ENCODE measurements at places on chromosomes 3 and 15.

DNA sequence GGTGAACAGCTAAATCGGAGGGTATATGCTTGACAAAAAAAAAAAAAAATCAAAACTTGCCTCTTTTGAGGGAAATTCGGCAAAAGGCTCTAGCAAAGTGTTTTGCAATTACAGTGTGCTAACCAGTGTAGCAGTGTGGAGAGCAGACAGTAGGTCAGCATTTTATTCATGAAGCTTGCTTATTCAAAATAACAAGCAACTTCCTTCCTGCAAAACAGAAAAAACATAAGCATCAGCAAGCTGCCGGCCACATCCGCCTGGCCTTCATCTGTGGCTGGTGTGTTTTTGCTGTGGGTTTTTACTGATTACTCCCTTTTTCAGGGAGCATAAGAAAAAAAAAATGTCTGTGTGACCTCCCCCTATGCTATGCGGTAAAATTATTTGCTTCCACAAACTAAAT is 434.1 kb downstream of the OCA2 start:
- peak; percentile 37 for DNase-seq

GRCh38 chr3:14507757-14508504 is 32.2 kb downstream of the GRIP2 start:
- peak; percentile 17 for DNase-seq

DNA sequence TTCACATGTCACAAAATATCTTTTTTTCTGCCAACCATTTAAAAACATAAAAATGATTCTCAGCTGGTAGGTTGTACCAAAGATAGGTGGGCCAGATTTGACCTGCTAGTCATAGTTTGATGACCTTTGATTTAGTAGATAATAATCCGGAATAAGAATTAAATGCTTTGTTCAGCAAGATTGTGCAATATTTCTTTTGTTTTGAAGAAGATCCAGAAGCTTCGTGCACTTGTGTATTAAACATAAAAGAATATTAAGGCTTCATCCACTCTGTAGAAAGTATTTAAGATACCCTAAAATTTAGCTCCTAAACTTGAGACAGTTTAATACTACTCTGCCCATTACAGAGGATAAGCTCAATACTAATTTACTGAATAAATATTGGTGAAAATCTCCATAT is 258.4 kb downstream of the ADAMTSL3 start:
- no peak for DNase-seq

DNA sequence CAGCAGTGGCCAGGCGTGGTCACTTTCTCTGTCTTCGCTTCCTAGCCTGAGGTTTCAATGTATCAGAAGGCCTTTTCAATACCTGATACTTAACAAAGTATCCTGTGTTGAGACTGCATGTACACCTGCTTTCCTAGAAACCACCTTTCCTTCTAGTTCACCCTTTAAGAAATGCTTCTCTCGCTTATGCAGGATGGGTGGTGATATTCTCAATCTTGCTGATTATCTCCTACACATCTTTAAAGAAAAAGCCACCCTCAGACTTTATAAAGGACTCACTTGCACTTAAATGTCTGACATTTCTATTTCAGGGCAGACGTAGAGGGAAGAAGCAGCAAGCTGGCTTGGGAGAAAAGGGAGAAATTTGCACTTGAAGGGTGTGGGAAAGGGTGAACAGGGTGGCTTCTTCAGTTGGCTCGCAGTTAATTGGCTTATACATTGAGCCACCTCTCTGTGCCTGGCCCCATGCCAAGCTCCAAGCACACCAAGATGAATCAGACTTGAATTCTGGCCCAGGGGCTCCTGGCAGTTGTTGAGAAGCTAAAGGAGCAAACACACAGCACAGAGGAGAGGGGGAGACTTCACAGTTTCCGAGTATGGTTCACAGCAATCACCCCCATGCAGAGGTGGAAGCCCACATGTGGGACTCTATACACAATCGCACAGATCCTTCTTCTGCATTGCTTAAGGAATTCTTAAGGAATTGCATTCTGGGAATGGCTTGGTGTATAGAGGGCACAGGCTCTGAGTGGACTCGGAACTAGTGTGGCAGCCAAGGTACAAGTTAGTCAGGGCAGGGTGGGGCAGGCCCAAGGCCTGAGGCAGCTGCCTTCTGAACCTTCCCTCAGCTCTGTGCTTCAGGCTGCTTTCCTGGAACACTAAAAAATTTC is 1.3 kb downstream of the ARL6IP5 start:
- DNase-seq, result peak; percentile 67

DNA sequence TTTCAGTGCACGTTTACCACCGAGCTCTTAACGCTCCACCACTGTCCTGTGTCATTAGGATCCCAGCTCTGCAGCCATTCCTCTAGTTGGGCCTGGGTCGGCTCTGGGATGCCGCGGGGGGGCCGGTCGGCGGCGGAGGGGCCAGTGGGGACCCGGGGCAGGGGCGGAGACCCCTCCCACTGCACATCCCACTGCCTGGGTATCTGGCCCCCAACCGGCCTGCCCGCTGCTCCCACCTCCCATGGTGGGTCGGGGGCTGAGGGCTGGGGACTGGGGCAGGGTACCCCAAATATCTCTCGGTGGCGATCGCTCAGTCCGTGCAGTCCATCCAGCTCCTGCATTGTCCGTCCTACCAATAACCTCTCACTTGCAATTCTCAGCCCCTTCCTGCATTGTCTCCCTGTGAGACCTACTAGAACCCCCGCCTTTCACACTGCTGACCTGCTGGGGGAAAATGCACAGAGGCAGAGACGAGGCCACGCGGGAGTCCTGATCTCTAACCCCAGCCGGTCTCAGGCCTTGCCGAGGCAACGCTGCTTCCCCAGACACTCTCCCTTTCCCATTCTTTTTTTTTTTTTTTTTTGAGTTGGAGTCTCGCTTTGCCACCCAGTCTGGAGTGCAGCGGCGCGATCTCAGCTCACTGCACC is 24.0 kb upstream of the MUC20 start:
- no peak for DNase-seq

DNA sequence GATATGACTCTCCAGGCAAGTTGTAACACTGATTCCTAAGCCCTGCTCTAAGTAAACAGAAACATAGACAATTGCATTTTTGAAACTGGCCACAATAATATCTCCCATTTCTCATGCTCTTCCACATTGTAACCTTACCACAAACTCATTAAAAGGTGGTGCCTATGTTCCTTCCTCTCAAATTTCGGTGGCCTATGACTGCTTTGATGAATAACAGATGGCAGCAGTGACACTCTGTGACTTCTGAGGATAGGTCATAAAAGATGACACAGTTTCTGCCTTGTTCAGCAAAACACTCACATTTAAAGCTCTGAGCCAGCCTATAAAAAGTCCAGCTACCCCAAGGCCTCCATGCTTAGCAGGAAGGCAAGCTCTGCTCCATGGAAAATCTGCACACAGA is 195.2 kb downstream of the EFHB start:
- DNase-seq, result no peak
